Pancreas (tissue), 10 donors: ENCODE measurements at places on chromosomes 7 and 10.

DNA sequence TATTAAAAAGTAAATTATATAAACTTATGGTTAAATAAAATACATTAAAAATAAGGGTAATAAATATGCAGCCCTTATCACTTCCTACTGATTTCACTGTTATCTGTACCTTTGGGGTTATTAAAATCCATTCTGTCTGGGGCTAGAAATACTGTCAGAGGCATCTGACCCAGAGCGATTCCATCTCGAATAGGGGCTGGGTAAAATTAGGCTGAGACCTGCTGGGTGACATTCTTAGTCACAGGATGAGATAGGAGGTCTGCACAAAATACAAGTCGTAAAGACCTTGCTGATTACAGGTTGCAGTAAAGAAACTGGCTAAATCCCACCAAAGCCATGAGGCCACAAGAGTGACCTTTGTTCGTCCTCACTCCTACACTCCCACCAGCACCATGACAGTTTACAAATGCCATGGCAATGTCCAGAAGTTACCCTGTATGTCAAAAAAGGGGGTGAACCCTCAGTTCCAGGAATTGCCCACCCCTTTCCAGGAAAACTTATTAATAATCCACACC lies 77.6 kb downstream of the COBL start:
- H3K27me3 ChIP-seq = no peaks in the 10 kb centered on the region
- no peak for DNase-seq
- H3K4me1 ChIP-seq = no peaks in the 10 kb centered on the region

- DNase-seq = no peak
- no peaks in the 10 kb centered on the region for H3K36me3 ChIP-seq
Observed at GRCh38 chr7:107691716-107692115, 31.1 kb downstream of the SLC26A4 start.

DNA sequence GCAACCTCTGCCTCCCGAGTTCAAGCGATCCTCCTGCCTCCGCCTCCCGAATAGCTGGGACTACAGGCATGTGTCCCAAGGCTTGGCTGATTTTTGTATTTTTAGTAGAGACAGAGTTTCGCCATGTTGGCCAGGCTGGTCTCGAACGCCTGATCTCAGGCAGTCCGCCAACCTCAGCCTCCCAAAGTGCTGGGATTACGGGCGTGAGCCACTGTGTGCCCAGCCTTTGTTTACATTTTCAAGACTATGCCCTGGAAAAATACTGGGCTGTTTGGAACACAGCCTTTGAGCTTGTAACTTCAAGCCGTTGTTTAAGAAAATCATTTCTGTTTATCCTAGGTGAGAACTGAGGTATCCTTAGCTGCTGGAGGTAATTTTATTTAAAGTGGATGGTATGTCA lies 1.9 kb downstream of the ZKSCAN1 start:
- no peak for DNase-seq
- H3K27ac ChIP-seq = peak overlapping the region; percentile 98
- no peaks in the 10 kb centered on the region for H3K27me3 ChIP-seq
- H3K36me3 ChIP-seq = no peaks in the 10 kb centered on the region

GRCh38 chr7:118214833-118215182 lies 9.7 kb upstream of the ANKRD7 start:
- no peaks in the 10 kb centered on the region for H3K27me3 ChIP-seq
- DNase-seq = no peak
- H3K36me3 ChIP-seq = no peaks in the 10 kb centered on the region

DNA sequence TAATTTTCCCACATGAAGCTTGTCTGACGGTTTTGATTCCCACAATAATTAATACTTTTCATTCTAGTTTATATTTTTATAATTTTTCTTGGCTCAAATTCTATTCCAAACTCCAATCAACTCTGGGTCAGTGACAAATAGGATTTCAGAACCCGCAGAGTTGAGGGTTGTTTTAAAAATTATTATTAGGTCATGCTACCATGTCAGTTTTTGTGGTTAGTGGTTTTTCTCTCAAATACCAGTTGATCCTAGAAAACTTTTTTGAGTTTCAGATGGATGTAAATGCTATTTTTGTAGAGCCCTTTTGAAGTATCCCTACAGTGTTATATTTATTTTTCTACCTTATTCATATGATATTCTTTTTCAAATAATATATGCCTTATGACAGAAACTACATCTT lies 237.4 kb downstream of the SEMA3D start:
- no peaks in the 10 kb centered on the region for H3K27me3 ChIP-seq
- H3K36me3 ChIP-seq = no peaks in the 10 kb centered on the region
- no peak for DNase-seq
- H3K27ac ChIP-seq = no peak overlapping the region
- no peaks in the 10 kb centered on the region for H3K4me1 ChIP-seq
- no peak overlapping the region for H3K4me3 ChIP-seq

DNA sequence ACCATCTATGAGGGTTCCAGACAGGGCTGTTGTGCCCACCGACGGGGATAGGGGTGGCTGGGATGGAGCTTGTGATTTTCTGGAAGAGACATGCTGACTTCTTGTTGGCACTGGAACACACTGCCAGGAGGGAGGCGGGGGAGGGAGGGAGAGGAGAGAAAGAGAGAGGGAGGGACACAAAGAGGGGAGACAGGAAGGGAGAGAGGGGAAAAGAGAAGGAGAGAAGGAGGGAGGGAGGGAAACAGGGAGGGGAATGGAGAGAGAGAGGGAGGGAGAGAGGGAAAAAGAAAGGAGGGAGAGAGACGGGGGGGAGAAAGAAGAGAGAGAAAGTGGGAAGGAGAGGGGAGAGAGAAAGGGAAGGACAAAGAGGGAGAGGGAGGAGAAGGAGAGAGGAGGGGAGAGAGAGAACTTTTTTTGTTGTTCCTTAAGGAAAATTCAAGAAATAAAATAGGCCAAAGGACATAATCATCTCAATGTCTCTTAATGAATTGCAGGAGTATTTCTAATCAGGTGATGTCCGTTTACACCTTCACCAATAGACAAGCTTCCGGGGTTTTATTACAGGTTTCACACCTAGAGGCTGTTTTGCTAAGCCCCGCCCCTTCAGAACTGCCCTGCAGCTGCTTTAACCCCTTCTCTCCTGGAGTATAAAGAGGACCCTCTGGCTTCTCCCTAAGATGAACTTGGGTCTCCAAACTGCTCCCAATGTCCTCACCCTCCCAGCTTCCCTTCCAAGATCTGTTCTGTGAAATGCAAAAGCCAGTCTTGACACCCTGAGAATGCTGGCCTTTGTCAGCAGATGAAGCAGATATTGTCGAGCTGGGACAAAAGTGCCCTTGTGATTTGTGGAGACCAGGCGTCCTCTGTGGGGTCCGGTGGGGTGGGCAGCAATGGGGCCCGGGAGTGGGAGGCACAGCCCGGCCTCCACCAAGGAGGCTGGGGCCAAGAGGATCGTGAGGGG lies 82.0 kb upstream of the GTF2IRD1 start:
- H3K27me3 ChIP-seq = no peaks in the 10 kb centered on the region
- H3K4me1 ChIP-seq = no peaks in the 10 kb centered on the region
- DNase-seq = no peak
- peaks cover 11% of the 10 kb centered on the region for H3K36me3 ChIP-seq
- no peak overlapping the region for H3K27ac ChIP-seq
